ENCODE measurements at places on chromosomes 2 and 18.

DNA sequence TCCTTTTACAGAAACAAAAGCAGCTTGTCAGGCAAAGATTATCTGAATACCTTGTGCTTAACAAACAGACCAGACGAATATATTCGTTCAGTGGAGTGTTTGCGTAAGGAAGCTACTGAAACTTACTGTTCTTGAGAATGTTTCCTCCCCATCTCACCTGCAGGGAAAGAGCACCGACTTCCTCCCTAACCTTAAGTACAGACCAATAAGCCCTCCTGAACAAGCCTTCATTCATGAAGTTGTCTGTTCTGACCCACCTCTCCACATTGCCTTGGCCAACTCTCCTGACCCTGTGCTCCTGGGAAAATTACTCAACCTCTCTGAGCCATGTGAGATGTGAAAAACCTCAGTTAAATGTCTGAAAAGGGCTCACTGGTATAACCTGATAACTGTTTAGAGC, 35.2 kb downstream of the STK39 start:
- no peak for DNase-seq

GRCh38 chr2:23449831-23450331, 64.9 kb downstream of the KLHL29 start:
- DNase-seq = no peak

GRCh38 chr2:210009126-210009525, 6.7 kb downstream of the RPE start:
- no peak for DNase-seq

GRCh38 chr18:61669320-61669719, 223.5 kb downstream of the RNF152 start:
- no peak for DNase-seq

DNA sequence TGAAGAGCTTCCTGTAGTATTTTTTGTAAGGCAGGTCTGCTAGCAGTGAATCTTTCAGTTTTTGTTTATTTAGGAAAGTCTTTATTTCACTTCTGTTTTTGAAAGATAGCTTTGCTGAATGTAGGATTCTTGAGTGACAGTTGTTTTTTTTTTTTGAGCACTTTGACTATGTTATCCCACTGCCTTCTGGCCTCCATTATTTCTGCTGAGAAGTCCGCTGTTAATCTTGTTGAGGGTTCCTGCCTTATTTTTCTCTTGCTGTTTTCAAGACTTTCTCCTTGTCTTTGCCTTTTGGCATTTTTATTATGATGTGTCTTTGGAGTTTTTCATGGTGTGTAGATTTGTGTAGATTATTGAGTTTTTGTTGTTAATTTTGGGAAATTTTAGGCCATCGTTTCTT, 21.9 kb downstream of the RBFA start:
- DNase-seq = no peak

- no peak for DNase-seq
Observed at GRCh38 chr2:125160947-125161346, 1135.9 kb downstream of the CNTNAP5 start.

- no peak for DNase-seq
Observed at GRCh38 chr2:239258248-239258647, 142.6 kb downstream of the HDAC4 start.

DNA sequence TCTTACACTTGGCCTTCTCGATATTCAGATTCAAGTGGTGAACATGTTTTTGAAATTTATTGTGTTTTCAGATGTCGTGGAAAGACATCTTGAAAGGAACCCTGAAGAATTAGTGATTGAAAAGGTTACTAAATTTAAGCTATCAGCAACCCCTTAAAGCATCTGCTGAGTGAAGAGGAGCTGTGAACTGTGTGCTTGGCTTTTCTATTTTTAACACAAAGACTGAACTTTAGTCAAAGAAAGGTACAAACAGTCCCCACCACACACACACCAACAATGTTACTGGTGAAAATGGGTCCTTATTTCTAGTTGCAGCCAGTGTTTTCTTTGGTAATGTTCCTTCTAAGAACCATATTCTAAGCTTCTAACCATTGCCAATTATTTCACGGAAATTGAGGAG, 95.1 kb downstream of the CYRIA start:
- DNase-seq = no peak

- peak; percentile 86 for DNase-seq
Observed at GRCh38 chr2:199850718-199851500, at the start of gene FTCDNL1. Gene FTCDNL1, minus strand, starts transcription at chr2:199851192. Its CDS starts 2,230 bp downstream, at chr2:199848962.

DNA sequence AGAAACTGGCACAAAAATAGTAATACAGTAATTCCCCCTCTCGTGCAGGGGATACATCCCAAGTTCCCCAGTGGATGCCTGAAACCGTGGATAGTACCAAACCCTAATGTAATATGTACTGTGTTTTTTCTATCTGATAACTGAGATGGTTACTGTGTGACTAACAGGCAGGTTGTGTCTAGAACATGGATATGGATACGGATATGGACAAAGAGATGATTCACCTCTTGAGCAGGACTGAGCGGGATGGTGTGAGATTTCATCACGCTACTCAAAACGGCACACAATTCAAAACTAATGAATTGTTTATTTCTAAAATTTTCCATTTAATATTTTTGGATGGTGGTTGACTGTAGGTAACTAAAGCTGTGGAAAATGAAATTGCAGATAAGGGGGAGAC, 3.4 kb downstream of the MBD1 start:
- DNase-seq = no peak

- DNase-seq = no peak
Observed at GRCh38 chr2:213166109-213166508, 14.7 kb upstream of the IKZF2 start.

- no peak for DNase-seq
Observed at GRCh38 chr2:75327334-75327733, 128.0 kb upstream of the TACR1 start.

DNA sequence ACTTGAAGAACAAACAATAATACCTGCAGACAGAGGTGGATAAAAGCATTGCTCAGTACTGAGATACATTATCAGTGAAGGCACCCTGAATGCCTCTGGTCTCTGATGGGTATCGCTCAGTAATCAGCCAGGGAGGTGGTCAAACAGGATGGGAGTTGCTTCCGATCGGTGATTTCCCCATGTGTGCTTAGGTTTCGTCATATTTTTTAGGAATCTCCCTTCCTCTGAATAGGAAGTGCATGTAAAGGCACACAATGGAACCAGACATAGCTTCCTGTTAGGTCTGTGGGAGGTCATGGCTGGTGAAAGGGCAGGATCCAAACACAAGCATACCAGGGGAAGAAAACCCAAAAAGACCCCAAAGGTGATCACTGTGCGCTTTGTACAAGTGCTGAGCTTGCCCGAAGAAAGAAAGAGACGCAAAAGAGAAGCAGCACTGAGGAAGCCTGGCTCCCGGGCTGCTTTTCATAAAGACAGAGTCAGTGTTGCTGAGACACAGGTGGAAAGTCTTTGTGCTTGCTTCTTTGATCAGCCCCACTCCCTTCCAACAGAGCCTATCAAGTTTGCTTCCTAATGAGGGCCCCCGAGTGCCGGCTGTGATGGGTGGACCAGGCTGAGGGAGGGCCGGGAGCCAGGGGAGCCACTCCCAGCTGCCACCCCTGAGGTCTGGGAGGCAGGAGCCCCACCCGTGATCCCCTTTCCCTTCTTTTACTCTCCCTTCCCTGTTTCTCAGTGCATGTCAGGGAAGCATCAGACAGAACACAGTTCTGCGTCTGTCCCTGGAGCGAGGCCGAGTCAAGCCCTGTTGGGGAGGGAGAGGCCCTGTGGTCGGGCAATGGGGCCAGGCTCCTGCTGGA, 138.2 kb downstream of the SH3RF3 start:
- no peak for DNase-seq

GRCh38 chr2:6880200-6880733, 2.7 kb downstream of the RSAD2 start:
- peak; percentile 90 for DNase-seq

DNA sequence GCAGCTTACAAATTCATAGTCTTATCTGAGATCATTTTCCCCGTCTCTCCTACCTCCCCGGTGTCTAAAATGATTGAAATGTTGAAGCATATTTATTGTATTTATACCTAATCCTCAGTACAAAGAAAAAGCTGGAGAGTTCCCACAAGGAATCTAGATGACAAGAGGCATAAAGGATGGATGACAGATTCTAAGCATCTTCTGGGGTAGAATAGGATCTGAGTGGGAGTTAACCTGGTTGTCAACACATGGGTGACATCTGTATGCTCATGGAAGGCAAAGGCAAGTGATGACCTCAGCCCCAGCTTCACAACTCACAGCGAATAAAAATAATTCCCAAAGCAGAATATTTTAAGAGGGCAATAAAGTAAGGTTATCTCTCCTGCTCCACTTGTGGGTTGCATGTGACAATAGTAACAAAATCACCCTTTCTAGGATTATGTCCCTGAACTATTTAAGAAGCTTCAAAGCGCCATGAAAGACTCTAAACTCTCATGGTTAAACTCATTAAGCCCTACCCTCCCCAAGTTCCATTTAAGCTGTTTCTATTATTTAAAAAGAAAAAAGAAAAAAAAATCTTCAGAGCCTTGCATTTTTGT, 32.2 kb downstream of the SGPP2 start:
- no peak for DNase-seq

- DNase-seq = no peak
Observed at GRCh38 chr18:6778459-6779247, 49.1 kb downstream of the ARHGAP28 start.

- DNase-seq = peak; percentile 55
Observed at GRCh38 chr18:11689669-11690565, 853 bp downstream of the GNAL start.

- no peak for DNase-seq
Observed at GRCh38 chr2:11802782-11803191, 56.4 kb downstream of the LPIN1 start.

DNA sequence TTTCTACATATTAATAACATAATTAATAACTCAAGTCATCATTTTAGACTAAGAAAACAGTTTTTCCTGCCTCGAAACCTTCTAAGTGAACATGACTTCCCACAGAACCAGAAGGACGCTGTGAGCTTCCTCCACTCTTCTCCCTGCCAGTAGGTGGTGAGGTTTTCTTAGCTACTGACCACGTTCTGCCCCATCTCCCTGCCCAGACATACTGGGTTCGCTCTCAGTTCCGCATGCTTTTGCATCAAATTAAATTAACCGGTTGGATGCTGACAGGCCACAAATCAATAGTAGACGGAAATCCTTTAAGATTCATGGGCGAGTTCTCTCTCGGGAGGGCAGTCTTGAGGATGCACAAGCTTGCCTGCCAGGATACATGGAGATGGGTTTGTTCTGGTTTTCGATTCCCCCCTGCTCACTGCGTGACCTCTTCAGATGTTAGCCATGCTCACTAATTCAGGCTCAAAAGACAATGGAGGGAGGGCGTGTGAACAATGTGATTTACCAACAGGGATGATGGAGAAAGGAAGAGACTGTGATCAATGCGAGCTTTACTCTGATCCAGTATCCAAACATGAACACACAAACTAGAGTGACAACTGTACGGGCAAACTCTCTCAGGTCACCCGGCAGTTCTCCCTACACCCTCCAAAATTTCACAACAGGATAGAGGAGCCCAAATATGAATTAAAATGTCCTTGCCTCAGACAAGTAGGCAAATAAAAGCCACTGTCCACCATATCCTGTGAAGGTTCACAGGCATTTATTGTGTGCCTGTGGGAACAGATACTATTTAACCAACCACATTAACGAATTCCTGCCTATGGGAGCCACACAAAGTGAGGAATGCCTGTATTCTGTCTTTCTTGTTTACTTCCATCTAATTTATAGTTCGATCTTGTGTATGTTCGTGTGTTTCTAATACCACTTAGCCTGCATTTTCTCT, 375.7 kb downstream of the EIPR1 start:
- DNase-seq = peak; percentile 9

GRCh38 chr2:159953136-159953823, 109.1 kb downstream of the PLA2R1 start:
- no peak for DNase-seq

DNA sequence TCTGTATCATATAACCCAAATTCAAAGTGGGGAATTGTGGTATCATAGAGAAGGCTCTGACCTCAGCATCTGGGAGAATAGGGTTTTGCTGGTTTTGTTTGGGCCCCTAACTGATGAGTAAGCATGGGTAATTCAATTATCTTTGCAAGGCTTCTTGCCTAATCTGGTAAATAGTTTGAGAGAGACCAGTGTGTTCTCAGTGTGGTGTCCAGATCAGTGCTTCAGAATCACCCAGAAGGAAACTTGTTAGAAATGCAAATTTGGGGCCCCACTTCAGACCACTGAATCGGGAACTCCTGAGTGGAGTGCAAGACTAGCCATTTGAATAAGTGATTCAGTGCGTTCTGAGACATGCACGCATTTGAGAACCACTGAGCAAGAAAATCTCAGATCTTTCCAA, 282.7 kb downstream of the EPHA4 start:
- DNase-seq = no peak

- DNase-seq = no peak
Observed at GRCh38 chr2:139529080-139529479, 748.9 kb upstream of the NXPH2 start.

- DNase-seq = peak; percentile 37
Observed at GRCh38 chr18:39302481-39302880, 1736.9 kb upstream of the CELF4 start.

DNA sequence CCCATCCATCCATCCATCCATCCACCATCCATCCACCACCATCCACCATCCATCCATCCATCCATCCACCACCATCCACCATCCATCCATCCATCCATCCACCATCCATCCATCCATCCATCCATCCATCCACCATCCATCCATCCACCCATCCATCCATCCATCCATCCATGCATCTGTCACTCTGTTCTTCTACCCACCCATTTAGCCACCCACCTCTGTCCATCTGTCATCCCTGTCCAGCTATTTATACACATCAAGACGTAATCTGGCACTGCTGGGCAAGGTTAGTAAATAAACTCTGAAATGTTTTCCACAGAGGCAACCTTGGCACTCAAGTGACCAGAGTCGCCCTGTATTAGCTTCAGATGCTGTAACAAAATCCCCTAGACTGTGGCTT, 120.9 kb downstream of the RTP5 start:
- DNase-seq = no peak

GRCh38 chr2:79638954-79639353, 126.1 kb downstream of the CTNNA2 start:
- no peak for DNase-seq

- DNase-seq = no peak
Observed at GRCh38 chr2:127594116-127594591, 51.8 kb upstream of the GPR17 start.

- no peak for DNase-seq
Observed at GRCh38 chr2:126777620-126777978, 121.1 kb upstream of the TEX51 start.

DNA sequence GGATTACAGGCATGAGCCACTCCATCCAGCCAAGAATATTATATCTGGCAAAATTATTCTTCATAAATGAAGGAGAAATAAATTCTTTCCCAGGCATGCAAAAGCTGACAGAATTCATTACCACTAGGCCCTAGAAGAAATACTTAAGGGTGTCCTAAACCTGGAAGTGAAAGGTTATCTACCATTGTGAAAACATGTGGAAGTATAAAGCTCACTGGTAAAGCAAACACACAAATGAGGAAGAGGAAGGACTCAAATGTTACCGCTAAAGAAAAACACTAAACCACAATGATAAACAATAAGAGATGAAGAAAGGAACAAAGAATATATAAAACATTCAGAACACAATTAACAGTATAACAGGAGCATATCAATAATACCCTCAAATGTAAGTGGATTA, 171.8 kb downstream of the CAMKMT start:
- DNase-seq = no peak

- DNase-seq = no peak
Observed at GRCh38 chr2:9326975-9327374, 96.4 kb downstream of the ITGB1BP1 start.
